ENCODE measurements at places on chromosomes 16 and 17.

DNA sequence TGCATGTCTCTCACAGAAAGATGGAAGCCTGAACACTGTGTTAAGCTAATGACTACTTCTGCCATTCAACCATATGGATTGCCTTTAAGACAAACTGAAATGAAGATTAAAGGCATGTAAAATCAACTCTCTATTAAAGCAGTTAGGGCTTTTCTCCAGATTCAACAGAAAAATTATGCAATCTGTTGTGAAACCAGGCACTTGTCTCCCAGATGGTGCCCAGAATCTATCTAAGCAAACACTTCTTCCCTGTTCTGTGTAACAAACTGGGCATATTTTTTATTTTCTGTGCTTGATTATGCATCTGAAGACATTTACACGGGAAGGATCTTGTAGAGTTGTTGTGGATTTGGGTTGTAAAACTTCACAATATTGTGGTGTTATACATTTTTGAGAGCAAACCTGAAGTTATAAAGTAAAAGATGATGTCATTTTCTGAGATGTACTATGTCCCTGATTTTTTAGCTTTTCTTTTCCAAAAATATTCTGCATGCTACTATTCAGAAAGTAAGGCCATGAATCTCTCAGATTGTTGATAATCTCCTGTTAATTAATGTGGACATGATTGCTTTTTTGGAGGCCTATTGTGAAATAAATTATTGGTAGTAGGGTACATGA lies 1550.3 kb downstream of the CDH8 start:
- no peak for DNase-seq

DNA sequence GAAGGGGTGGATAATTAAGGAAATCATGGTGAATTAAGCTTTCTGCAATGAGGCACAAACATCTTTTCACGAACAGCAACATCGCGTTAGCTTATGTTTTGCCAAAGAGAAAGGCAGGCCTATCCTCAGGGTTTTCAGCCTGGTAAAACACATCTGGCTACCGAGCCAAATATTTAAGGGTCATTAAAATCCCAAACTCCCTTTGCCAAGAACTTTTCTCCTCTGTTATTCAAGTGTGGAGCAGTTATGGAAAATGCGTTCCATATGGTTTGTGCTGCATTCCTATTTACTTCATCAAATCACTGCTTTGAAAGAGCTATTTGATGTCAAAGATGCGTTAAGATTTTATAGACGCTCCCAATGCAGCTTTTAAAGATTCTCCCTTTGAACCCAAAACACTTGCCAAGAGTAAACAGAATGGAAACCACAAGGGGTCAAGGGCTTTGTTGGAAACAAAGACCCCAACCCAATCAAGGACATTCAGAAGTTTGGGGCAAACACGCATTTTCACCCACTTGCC lies 308.3 kb upstream of the CDH5 start:
- no peak for DNase-seq

GRCh38 chr17:78872486-78872885 lies 30.5 kb downstream of the CEP295NL start:
- DNase-seq = no peak

GRCh38 chr16:92431-93339 lies 14.7 kb downstream of the MPG start:
- DNase-seq = no peak

DNA sequence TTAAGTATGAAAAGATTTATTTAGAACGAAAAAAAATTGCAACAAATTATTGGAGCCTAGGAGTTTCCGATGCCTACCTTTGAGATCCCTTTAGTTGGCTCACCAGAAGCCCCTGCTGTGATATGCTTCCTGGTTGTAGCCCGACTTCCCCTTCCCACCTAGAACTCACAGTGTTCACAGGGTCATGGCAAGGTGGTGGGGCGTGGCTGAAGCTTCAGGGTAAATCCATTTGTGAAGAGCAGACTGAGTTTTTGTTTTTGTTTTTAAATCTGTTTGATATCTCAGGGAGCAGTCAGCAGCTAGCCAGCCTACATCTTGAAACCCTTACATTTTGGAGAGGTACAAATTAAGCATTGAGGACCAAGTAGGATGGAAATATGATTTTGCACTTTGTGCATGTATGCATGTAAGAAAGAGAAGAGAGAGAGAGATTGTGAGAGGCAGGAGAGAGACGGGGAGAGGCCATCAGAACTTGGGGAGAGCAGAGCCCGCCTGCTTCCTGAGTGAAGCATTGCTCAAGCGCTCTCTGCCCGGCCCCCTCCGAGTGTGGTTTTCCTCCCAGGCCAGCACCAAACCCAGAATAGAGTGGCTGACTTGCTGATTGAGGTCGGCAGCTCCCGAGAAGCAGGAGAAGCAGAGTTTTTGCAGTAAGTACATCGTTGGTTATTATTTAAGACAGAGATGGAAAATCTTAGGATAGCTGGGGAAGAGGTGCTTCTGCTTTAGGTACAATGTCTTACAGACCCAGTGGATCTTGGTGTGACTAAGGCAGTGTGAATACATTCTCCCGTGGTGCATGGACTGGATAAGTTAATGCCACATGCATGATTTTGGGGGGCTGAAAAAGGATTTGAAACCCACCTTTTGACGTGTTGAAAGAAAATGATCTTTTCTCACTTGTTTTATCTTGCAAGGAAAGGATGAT lies 64.2 kb downstream of the SPECC1 start:
- peak; percentile 5 for DNase-seq

- peak; percentile 56 for DNase-seq
These were observed 10.3 kb upstream of the TMEM88 start for GRCh38 chr17:7844292-7845154.

DNA sequence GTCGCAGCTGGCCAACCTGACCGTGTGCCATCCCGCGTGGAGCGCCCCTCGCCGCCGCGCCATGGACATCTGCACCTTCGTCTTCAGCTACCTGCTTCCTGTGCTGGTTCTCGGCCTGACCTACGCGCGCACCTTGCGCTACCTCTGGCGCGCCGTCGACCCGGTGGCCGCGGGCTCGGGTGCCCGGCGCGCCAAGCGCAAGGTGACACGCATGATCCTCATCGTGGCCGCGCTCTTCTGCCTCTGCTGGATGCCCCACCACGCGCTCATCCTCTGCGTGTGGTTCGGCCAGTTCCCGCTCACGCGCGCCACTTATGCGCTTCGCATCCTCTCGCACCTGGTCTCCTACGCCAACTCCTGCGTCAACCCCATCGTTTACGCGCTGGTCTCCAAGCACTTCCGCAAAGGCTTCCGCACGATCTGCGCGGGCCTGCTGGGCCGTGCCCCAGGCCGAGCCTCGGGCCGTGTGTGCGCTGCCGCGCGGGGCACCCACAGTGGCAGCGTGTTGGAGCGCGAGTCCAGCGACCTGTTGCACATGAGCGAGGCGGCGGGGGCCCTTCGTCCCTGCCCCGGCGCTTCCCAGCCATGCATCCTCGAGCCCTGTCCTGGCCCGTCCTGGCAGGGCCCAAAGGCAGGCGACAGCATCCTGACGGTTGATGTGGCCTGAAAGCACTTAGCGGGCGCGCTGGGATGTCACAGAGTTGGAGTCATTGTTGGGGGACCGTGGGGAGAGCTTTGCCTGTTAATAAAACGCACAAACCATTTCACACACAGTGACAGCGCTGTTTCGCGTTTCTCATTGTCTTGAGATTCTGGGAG lies 2.0 kb upstream of the ZACN start:
- DNase-seq = no peak

GRCh38 chr16:49012961-49013726 lies 268.5 kb downstream of the CBLN1 start:
- no peak for DNase-seq

DNA sequence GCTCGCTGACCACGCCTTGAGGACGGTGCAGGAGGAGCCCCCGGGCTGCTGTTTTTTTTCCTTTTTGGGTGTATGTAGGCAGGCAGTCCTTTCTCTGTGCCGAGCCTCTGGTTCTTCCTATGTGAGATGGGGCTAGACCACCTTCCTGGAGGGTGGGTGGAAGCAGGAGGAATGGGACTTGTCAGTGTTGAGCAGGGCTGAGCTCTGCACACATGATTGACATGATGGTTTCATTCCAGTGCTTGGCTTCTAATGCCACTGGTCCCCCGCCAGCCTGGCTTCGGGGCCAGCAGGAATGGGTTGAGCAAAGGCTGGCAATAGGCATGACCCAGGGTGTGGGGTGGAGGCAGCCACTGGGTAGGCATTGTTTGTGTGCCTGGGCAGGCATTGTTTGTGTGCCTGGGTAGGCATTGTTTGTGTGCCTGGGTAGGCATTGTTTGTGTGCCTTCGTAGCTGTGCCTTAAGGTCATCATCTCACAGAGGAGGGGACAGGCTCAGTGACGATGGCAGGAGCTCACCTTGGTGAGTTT lies 14.2 kb upstream of the ADCY7 start:
- DNase-seq = no peak

- DNase-seq = no peak
These were observed 1.9 kb downstream of the CCR10 start for GRCh38 chr17:42679492-42680330.

GRCh38 chr17:44666006-44666405 lies 9.7 kb downstream of the MEIOC start:
- no peak for DNase-seq

- no peak for DNase-seq
These were observed 3.4 kb downstream of the TMED6 start for GRCh38 chr16:69348222-69348621.

- no peak for DNase-seq
These were observed 7.9 kb downstream of the KATNB1 start for GRCh38 chr16:57743458-57743857.

GRCh38 chr17:48915459-48916282 lies 7.5 kb downstream of the UBE2Z start:
- DNase-seq = no peak

GRCh38 chr17:40824015-40824832 lies 1.8 kb upstream of the KRT10 start:
- no peak for DNase-seq

GRCh38 chr16:79599837-79600637 lies 500 bp downstream of the MAF start:
- DNase-seq = peak; percentile 15

- DNase-seq = no peak
These were observed 71.7 kb upstream of the CBX4 start for GRCh38 chr17:79910985-79911361.

GRCh38 chr17:74096456-74096855 lies 107.0 kb upstream of the RPL38 start:
- no peak for DNase-seq

DNA sequence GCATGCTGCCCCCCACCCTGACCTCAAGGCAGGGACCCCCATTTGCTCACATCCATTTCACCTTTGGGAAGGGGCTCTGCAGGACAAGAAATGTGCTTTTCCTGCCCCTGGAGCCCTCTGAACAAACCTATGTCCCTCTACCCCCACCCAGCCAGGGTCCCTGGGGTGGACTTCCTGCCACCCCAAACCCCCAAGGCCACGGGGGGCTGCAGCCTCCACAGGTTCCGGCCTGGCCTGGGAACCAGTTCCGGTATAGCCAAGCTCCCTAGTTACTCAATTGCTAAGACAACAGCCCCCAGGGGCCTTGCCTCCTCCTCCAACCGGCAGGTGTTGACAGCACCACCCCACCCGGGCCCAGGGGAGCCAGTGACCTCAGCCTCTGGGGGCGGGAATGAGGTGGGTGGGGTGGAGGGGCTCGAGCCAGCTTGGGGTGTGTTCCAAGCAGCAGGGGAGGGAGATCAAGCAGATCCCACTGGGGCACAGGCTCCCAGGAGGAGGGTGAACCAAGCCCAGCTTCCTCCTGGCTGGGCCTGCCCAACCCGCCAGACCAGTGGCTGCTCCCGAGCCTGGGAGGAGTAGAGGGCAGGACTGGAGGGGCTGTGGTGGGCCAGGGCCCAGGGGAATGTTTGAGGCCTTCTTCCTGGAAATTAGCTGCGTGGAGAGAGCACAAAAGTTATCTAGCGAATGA lies 6.6 kb downstream of the PNMT start:
- DNase-seq = no peak

DNA sequence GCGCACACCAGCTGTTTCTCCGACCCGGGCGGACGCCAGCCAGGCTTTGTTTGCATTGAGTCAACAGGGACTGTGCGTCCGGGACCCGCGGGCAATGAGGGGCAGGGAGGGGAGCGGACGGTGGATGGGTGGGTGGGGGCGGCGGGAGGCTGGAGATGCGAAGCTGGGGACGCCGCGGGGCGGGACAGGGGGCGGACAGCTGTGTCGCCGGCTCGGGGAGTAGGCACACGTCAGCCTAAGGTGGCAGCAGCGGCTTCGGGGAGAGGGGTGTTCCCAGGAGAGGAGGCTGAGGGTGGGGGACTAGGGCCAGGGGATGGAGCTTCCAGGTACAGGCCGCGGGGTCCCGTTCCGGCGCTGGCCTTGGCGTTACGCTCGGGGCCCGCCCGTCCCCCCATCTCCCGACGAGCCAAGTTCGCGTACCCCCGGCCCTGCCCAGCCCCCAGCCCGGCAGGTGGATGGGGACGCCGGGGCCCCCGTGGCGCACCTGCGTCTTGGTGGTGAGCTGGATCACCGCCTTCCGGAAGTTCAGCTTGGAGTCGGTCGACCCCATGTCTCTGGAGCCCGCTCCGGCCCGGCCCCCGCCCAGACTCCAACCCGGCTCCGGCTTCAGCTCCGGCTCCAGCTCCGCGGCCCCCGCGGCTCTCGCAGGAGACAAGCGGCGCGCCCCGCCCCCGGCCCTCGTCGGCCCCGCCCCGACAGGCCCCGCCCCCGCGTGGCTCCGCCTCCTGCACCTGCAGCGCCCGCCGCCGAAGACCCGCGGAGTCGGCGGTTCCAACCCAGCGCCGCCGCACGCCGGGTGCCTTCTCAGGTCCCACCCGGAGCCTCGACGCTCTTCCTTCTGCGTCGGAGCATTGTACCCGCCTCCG lies at the start of gene HID1:
TSS of gene HID1 (minus strand) at position 653 of the 866 bp plus-strand sequence. CDS start at position 550, 103 bp downstream.
- DNase-seq = peak; percentile 72

DNA sequence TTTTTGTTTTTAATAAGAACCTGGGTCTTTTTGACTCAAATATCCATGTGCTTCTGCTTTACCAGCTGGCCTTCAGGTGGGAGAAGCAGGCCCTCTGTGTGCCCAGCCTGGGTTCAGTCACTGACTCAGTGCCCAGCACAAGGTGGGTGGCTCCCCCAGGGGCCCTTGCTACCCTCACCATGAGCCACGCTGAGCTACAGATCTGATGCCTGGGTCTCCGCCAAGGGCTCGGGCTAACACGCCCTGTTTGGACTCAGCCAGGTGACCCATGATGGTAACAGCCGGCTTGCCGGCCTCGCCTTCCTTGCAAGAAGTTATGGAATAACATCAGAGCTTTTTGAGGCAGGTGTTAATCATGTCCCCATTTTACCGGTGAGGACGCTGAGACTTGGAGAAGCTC lies 109.5 kb upstream of the NLRP1 start:
- DNase-seq = no peak

- no peak for DNase-seq
These were observed 12.6 kb upstream of the KIFC3 start for GRCh38 chr16:57814896-57815295.

- no peak for DNase-seq
These were observed 14.1 kb downstream of the FAM222B start for GRCh38 chr17:28828294-28829040.

Measured in stimulated activated CD8-positive, alpha-beta memory T cell treated with anti-CD3 and anti-CD28 coated beads, Interleukin-15, amount 100 ng/mL, for 24 hours (primary cell).